ENCODE measurements at places on chromosomes 16 and 17. TPM values are rescaled to one million over a fixed set of nuclear protein-coding genes. Genes with fewer than 3 reads are reported as not detected.

DNA sequence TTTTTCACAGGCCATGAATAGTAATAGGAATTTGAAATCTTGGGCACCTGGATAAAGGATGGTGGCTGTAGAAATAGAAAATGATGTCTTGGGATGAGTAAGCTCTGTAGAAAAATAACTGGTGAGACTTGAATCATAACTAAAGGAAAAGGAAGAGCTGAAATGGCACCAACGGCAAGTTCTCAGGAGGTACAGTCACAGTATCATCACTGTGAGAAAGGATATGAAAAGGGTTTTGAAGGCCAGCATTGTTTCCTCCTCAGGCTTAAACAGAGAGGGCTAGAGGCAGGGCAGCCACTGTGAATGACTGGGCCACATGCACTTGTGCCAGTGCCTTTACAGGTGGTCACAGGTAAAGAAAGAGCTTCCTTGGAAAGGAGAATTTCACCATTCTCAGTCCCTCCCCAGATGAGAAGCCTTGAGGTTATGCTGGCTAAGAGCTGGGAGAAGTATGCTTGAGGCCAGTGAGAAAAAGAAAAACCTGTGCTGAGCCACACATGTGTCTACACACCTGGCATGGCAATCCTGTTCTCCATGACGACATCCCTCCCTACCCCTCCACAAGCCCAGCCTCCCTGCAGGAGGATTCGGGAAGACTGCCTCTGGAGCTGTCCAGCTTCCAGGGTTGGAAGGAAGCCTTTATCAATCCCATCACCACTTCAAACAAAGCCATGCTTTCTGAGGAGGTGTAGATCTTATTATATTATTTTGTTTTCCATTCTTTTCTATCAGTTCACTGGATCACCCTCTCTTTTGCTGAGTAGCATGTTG is 3.8 kb upstream of the ANKFN1 start:
- no peak for DNase-seq

CCL17 gene
- 2.9 TPM for total RNA-seq

DNA sequence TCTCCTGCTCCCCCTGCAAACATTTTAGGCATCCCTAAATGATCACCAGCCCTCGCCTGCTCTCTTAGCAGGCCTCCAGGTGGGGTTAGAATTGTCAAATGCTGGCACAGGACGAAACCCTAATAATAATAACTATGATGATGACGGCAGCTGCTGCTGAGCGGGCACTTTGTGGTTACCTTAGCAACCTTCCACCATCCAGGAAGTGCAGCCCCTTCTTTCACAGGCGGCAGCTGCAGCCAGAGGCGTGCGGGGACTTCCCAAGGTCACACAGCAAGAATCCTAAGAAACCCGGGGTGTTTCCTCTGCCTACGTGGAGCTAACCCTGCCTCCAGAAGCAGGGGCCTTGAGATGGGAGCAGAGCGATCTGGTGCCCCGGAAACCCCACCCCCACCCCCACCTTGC is 22.4 kb upstream of the EIF1 start:
- peak; percentile 89 for DNase-seq

CACNG3 gene
- total RNA-seq, result not detected

MLYCD gene
- total RNA-seq, result 3.5 TPM

GRCh38 chr16:83727751-83728352 is 79.9 kb upstream of the HSBP1 start:
- DNase-seq, result no peak

DNA sequence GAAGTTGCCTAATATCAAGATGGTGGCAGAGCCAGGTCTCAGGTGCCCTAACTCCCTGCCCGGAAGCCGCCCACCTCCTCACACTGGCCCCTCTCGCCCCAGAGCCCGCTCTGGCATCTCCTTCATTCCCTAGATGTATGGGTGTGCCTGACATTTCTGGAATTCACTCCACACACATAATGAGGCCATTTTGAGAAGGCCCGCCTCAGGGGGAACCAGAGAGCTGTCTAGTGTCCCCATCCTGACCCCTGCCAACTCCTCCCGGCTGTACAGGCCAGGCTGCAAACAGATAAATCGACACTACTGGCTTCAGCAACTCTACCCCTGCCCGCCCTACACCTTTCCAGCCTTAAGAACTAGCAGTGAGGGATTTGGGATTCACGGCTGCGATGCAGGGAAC is 7.7 kb downstream of the WNT3 start:
- no peak for DNase-seq

DNA sequence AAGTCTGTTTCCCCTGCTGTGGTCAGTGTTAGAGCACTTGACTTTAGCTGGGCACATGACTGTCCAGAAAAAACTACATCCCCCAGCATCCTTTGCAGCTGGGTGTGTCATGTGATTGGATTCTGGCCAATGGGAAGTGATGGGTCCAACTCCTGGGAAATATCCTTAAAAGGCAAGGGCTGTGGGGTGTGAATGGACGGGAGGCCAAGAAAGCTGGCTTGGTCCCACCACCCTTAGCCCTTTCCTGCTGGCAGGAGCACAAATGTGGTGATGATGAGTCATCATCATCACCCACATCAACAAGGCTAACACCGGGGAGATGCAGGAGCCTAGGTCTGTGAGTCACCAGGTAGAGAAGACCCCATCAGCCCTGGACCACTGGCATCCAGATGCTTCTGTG is 341.7 kb downstream of the C16orf95 start:
- DNase-seq, result peak; percentile 7

FBXL16 gene
- 8.0 TPM for total RNA-seq

WFIKKN2 gene
- total RNA-seq, result not detected

DNA sequence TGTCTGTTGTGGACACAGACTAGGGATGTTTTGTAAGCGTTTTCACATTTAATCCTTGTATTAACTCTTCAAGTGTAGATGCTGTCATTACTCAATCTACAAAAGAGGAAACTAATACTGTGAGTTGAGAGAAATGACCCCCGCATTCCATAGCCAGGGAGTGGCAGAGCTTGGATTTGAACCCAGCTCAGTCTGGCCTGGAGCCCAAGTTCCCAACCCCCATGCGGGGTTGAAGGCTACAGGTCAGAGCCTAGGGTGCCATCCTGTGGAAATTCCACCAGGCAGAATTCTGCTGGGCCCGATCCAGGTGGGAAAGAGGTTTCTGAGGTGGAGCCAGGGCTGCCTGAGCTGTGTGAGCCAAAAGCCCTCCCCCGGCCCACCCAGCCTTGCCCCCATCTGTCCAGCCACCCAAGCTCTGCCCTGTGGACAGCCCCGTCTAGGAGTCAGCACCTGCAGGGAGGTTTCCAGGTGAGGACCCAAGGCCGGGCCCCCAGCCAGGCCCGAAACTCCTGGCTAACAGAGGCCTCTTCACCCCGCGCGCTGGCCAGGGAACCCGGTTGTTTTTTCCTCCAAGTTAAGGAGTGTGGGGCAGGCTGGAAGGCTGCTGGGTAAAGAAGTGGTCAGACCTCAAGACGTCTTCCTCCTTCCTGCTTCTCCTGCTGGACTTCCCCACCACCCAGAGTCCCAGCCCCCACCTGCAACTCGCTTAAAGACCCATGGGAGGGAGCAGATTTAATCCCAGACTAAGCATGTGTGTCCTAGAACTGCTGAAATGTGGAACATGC is 5.7 kb downstream of the MMP15 start:
- DNase-seq, result no peak

- no peak for DNase-seq
Measured at GRCh38 chr16:10906482-10906881, 29.5 kb downstream of the CIITA start.

DNA sequence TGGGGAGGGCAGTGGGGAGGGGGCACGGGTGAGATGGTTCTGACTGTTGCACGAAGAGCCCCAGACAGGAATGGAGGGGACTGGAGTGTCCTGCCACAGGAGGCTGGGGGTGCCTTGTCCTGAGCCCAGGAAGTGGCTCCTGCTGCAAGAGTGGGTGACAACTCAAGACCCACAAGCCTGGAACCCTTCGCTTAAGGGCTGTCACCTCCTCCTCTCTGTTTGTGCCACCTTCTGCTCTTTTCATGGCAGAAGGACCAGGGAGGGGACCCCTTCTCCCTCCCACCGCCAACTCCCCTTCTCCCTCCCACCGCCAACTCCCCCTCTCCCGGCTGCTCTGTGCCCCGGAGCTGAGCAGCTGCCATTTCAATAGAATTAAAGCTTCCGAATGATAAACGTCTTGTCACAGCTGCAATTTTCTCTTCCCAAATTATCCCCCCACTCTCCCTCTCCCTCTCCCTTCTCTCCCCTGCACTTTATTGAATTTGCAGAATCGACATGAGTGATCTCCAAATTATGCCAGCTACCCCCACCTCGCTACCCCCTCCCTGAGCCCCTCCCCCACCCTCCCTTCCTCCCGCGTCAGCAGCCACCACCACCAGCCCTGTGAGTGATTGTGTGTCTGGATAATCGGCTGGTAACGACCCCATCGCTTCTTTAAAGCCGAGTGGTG is 13.7 kb downstream of the GJD3 start:
- DNase-seq, result no peak

GRCh38 chr16:79542237-79542774 is 58.2 kb downstream of the MAF start:
- no peak for DNase-seq
